ENCODE measurements at places on chromosomes 11 and 22.

GRCh38 chr22:19705181-19705934 is 8.9 kb upstream of the SEPTIN5 start:
- DNase-seq: peak; percentile 90

- DNase-seq: no peak
These were observed 30.7 kb downstream of the SERPINH1 start for GRCh38 chr11:75592715-75593114.

DNA sequence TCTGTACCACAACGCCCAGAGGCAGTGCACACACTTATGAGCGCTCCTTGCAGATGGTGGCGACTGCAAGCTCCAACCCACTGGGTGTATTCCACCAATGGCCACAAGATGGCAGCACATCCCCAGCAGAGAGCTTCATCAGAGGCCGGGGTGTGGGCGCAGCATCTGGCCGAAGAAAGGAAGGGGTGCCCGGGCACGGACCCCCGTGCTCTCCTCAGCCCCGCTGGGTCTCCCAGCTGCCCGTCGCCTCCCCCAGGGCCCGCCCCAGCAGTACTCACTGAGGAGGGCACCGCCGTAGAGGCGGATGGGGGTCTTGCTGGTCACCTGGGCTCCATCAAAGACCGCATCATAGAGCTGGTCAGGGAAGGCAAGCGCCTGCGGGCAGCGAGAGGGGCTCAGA is 14.2 kb downstream of the TP53I11 start:
- DNase-seq: peak; percentile 98

DNA sequence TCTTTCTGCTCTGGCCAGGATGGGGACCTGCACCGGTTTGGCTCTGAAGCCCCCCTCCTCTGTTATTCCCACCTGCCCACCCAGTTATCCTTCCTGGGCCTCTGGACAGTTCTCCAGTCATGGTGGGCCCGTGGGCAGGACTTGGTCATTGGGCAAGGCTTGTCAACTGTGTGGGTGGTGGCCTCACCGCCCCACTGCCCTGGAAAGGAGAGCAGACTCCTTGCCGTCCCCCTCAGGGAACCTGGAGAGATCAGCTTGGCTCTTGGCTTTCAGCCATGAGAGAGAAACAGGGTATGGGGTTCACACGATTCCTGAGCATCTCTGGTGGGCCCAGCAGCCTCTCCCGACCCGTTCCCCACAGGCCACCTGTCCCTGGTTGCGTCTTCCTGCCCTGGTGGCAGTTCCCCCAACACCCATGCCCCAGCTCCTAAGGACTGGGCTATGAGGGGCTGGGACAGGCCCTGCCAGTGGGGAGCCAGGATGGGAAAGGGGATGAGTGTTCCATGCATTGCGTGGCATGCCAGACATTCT is 92.3 kb downstream of the MORC2 start:
- DNase-seq: no peak

DNA sequence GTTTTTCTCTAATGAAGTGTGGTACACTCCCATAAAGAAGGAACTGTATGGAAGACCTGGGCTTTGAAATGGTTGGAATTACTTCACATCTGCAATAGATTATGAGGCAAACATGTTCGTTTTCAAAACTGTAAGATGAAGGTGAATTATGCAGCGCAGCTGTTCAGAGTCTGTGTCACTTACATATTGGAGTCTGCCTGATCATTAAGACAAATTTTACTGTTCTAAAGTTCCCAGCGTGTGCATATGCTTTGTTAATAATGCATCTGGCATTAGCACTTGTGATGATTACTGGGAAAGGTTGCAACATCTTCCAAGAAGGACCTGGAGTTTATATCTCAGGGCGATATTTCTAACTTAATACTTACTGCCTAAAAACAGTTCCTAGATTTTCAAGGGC is 255.2 kb upstream of the ZC3H12C start:
- no peak for DNase-seq

GRCh38 chr11:42311514-42311913 is 852.1 kb upstream of the LRRC4C start:
- no peak for DNase-seq

DNA sequence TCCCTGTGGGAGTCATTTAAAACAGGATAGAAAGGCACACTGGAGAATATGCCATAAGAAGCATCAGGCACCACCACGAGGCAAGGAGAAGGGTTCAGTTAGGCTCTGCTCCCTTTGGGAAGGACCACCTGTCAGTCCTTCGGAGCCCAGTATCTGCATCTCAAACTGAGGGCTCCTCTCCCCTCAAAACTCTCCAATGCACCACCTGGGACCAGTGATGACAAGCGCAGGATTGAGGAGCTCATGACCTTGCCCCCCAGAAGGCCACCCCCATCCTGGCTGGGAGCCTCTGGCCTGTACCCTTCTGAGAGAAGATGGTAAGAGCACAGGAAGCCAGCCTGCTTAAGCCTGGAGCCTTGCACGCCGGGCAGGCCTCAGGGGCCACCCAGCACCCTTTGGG is 39.4 kb downstream of the OPCML start:
- DNase-seq: no peak

DNA sequence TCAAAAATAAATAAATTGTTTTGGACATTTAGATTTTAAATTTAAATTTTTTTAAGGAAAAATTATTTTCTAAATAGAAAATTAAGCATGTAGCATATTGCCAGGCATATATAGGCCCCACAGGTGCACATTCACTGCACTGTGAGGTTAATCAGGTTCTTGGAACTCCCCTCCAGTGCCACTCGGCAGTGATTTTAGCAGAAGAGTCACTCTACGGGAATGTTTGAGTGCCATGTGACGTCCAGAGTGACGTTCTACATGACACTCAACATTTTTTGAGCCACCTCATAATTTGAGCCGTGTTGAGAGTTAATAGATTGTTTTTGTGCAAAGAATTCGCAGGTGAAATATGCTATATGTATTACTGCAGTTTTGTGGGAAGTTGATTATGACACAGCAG is 77.4 kb downstream of the SWAP70 start:
- no peak for DNase-seq

DNA sequence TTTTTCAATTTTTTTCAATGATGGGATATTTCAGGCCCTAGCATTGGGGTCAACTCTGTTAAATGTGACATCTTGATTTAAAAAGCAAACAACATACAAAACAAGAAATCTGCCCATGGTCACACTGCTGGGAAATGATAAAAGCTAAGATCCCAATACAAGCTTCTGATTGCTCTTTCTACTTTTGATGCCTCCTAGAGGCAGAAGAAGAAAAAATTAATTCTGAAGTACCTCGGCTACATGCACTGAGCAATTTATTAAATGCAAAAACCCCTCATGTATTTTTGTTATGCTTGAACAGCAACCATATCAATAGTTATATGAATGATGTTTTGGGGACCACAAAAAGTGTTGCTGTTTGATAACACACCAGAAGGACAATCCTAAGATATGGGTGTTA is 342.1 kb upstream of the NARS2 start:
- DNase-seq: no peak

- DNase-seq: no peak
These were observed 45.6 kb downstream of the DENND5A start for GRCh38 chr11:9219572-9219971.

- DNase-seq: no peak
These were observed 1214.3 kb upstream of the RAG2 start for GRCh38 chr11:37812281-37812880.

DNA sequence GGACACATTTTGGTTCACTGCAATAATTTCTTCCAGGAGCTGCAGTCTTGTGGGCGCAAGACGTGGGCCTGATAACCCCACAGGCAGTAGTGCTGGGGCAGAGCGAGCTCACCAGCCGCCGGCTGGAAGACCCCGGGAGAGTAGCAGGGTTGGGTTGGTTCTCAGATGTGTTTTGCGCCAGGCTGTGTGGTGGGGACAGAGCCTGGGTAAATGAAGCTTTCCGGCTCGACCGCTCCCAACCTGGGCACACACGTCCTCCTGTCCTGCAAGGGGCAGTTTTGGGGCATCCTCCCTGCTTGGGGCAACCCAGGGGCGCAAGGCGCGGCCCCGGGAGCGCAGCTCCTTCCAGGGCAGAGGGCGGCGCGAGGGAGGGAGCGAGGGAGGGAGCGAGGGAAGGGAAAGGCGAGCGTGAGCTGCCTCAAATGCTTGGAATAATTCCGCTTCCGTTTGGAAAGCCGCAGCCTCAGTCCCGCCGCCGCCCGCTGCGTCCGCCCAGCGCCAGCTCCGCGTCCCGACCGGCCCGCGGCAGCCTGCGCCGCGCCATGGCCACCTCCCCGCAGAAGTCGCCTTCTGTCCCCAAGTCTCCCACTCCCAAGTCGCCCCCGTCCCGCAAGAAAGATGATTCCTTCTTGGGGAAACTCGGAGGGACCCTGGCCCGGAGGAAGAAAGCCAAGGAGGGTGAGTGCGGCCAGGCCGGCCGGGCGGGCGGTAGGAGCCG is at the start of gene PARVA:
Gene PARVA, plus strand, starts transcription at position 466 of the 718 bp plus-strand sequence. Its CDS starts 77 bp downstream, at position 543.
- peak; percentile 86 for DNase-seq

DNA sequence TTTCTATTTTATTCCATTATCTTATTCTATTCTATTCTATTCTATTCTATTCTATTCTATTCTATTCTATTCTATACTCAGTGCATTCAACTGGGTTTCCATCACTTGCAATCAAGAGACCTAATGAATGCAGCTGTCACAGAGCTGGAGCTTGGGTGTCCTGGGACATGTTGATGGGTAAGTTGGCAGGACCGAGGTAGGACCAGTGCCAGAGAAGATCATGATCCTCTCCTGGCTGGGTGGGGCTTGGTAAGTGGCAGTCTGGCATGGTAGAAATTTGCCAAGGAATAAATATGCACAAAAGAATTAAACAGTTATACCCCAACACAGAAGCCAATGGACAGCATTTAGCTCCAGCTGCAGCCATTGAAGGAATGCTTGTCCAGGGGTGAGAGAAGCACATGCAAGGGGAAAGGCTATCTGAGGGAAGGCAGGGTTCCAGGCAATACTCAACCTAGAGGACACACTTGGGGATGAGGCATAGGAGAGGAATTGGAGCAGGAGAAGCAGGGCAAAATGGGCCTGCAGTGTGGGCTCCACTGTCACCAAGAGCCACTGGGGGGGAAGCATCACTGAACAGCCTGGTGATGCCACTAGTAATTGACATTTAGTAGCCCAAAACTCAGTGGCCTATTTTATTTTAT is 97.0 kb upstream of the CD82 start:
- DNase-seq: no peak

Data from H1 (cell line).